H1 (cell line): ENCODE measurements at places on chromosomes 12 and 14. TPM values are rescaled to one million over a fixed set of nuclear protein-coding genes. Genes with fewer than 3 reads are reported as not detected.

The SIX1 gene
- total RNA-seq = 0.46 and 0.69 TPM in 2 replicates

The SYNDIG1L gene
- total RNA-seq = 3.0 and 3.5 TPM in 2 replicates

The BBS10 gene
- 9.2 and 10.0 TPM in 2 replicates for total RNA-seq

The CLEC9A gene
- total RNA-seq = not detected in 2 replicates

The IL31 gene
- total RNA-seq = not detected in 2 replicates

The KLRK1 gene
- not detected in 2 replicates for total RNA-seq

GRCh38 chr12:80814453-80814852 lies 97.7 kb downstream of the MYF5 start:
- DNase-seq = no peak

DNA sequence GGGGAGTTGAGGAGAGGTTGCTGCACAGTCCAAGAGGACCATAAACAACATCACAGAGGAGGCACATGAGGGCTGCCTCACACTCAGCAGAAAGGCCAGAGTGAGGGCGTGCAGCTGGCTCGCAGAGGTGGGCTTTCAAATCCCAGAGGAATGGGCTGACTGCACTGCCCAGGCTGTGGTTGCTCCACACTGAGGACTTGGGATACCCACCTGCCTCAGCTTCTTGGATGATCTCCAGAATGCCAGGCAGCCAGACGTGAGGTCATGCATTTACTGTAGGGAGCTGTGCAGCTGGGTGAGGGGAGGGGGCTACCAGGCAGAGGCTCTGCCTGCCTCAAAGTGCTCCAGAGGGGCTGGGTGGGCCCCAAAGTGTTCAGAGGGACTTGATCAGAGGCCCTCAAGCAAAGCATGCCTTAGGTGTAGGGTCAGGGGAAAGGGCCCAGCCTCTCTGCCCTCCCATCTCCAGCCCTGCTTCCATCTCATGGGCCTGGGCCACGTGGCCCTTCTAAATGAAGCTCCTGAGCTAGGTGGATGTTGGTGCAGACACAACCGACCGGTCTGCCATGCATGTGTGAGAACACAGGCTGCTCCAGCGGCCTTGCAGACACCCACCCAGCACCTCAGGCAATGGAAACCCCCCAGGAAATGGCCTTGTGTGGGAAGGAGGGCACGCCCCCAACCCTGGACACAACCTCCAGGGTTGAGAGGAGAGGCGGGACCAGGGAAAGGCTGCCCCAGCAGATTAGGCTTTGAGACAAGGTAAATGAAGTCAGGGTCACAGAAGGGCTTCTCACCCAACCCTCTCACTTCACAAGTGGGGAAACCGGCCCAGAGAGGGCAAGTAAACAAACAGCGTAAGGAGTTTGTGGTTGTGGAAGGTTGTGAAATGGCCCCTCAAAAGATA lies 90.8 kb downstream of the NTF3 start:
- no peak for DNase-seq

DNA sequence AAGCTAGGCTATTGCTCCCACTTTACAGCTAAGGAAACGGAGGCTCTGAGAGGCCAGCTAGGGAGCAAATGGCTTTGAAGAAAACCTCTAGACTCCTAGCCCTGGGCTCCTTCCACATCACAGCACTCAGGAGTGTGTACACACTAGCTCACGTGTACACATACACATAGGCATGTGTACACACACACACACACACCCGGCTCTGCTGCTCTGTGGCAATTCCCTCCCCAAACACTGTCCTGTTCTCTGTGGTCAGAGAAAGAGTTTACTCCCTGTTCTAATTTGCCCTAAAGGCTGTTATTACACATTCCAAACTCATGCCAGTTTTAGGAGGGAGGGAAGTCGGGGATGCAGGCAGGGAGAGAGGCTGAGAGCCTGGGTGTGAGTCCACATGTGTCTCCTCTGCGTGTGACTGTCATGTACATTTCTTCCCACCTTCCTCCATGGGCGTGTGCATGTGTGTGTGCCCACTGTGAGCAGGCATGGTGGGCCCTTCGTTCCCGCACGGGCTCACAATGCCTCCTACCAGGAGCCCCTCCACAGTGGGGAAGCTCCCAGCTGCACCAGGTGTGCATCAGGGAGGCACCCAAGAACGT lies 14.2 kb downstream of the TRPV4 start:
- no peak for DNase-seq

DNA sequence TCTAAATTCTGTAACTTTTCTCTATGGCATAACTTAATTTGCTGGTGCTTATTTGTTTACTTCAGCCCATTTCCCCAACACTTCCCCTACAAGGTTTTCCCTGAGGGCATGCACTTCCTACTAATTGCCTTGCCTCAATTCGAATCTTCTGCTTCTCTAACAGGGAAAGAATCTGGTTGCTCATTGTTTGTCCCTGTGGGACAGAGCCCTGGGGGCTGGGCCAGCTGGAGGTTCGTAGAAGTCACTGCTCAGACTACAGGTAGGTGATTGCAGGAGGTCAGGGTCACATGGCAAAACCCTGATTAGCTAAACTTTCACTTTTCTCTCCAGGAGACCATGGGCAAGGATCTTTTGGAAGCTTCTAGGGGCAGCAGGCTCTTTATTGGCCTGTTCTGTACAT lies 72.0 kb downstream of the ZFC3H1 start:
- DNase-seq = peak; percentile 44

DNA sequence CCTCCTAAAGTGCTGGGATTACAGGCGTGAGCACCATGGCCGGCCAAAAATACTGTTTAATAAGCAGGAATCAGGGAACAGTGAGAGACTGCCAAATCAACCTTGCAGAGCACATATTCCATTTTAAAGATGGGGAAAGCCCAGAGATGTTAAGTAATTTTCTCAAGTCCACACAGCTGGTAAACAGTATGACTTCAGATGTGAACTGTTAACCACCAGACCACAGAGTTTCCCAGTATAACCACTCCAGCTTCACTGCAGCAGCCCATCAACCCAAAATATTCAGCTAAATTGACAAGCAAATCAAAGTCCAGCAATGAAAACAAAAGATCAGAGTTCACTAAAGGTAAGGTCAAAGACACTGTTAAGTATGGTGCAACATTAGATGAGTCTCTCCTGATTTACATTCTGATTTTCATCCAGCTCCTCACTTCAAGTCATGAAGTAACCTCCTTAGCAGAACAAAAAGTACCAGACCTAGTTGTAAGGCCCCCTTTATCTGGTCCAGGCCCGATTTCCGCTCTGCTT lies 82.1 kb downstream of the TRAFD1 start:
- no peak for DNase-seq

DNA sequence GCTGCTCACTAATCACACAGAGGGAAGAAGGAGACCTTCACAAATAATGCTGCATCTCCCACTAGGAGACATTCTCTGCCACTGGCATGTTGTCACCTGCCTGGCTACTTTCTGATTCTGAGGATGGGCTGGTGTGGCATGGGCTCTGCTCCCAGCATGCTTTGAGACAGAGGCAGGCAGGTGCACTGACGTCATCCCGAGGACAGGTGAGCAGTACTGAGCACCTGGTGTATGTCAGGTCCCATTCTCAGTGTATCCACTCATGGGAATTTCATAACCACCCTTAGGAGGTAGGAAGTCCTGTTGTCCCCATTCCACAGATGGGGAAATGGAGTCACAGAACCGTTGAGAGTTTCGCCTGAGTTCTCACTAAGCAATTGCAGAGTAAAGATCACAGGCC lies 597.9 kb downstream of the VRK1 start:
- no peak for DNase-seq

DNA sequence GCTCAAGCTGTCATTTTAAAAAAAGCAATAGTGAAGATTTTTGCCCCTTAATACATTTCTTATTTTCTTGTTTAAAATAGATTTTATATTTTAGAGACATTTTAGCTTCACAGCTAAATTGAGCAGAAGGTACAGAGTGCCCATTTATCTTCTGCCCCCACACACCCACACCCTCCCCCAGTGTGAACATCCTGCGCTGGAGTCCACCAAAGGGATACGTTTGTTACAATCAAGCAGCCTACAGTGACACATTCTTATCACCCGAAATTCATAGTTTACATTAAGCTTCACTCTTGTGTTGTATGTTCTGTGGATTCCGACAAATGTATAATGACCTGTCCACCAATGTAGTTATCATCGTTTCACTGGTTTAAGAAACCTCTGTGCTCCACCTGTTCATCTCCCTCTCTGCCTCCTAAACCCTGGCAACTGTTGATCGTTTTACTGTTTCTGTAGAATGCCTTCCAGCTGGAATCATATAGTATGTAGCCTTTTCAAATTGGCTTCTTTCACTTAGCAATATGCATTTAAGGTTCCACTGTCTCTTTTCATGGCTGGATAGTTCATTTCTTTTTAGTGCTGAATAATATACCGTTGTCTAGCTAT lies 91.0 kb upstream of the TRAF3 start:
- DNase-seq = no peak

GRCh38 chr12:1199700-1200099 lies 208.7 kb downstream of the ERC1 start:
- DNase-seq = no peak

- DNase-seq = no peak
Measured at GRCh38 chr12:77754086-77754485, 76.6 kb upstream of the NAV3 start.

GRCh38 chr14:98594156-98594555 lies 677.8 kb downstream of the BCL11B start:
- no peak for DNase-seq

DNA sequence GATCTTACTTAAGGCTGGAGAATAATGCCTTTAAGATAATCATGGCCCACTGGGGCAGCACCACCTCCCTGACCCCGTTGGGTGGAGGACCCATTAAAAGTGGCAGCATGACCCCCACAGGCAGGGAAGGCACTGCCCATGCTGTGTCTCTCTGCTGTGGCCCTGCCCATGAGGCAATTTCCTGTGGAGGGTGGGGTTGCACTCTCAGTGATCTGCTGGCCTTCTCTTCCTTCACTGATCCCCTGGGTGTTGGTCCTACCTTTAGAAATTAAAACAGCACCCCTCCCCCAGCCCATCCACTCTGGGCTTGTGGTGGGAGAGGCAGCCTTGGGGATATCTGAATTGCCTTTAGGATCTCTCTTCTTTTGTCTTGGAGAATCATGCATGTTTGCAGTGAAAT lies 17.3 kb downstream of the KLRK1 start:
- no peak for DNase-seq

DNA sequence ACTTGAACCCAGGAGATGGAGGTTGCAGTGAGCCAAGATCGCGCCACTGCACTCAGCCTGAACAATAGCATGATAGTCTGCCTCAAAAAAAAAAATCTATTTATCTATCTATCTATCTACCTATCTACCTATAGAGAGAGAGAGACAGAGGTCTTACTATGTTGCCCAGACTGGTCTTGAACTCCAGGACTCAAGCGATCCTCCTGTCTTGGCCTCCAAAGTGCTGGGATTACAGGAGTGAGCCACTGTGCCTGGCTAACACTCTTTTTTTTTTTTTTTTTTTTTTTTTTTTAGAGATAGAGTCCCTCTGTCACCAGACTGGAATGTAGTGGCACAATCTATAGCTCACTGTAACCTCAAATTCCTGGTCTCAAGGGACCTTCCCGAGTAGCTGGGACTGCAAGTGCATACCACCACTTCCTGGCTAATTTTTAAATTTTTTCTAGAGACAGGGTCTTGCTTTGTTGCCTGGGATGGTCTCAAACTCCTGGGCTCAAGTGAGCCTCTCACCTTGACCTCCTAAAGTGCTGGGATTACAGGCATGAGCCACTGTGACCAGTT lies 1.9 kb downstream of the FAM186A start:
- DNase-seq = no peak

DNA sequence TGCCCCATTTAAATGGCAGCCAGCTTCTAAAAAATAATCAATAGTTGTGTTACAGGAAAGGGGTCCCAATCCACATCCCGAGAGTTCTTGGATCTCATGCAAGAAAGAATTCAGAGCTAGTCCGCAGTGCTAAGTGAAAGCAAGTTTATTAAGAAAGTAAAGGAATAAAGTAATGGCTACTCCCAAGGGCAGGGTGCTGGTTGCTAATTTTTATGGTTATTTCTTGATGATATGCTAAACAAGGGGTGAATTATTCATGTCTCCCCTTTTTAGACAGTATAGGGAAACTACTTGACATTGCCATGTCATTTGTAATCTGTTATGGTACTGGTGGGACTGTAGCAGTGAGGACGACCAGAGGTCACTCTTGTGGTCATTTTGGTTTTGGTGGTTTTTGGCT lies 591.3 kb downstream of the LRFN5 start:
- no peak for DNase-seq

- no peak for DNase-seq
Measured at GRCh38 chr12:32669584-32669983, 9.5 kb upstream of the DNM1L start.

DNA sequence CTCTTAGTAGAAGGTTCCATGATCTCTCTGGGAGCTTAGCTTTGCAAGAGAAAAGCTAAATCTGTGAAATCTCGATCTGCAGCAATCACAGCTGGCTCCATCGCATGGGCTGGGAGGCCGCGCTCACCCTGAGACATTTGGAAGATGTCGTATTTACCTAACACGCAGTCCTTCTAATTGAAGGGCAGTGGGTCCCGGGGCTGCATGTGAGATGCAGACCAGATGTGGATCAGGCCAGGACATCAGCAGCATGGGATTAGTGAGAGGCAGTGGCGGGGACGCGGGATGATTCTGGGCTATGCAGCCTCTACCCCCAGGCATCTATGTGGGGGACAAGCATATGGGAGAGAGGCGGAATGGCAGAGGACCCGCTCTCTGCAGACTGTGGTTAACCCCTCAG lies 312.4 kb upstream of the RTL1 start:
- DNase-seq = no peak

- DNase-seq = no peak
Measured at GRCh38 chr12:121050725-121051124, 11.7 kb upstream of the OASL start.

GRCh38 chr12:29241821-29242591 lies 92.9 kb downstream of the FAR2 start:
- no peak for DNase-seq

GRCh38 chr14:68616221-68616902 lies 176.5 kb downstream of the ZFP36L1 start:
- no peak for DNase-seq

DNA sequence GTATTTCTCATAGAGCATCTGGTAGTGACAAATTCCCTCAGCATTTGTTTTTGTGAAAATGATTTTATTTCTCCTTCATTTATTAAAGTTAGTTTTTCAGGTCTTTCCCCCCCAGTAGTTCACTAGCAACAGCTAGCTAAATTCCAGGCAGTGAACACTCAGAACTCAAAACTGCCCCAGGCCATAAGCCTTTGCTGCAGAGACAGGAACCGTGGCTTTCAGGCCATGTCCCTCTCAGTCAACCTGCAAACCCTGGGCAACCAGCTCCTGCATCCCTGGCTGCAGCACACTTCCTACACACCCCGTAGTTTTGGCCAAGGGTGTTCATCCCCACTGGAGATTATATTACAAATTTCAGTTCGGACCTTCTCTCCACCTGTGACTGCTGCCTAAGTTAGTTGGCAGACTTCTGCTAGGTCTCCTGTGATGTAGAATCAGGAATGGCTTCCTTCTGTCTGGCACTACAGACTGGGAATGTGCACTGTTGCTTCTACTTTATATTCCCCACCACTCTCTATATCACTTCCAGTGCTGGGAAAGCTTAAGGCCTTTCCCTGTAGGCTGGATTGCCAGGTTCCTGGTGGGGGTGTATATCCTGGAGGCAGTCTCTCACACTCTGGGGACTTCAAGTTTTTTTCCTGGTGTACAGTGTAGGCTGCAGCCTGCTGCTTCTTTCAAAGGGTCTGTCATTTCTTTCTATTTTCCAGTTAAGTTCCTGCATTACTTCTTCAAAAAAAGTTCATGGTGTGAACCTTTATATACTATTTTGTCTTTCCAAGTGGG lies 924.4 kb upstream of the LRFN5 start:
- DNase-seq = no peak
